ENCODE measurements at places on chromosomes 2 and 18. TPM values are rescaled to one million over a fixed set of nuclear protein-coding genes. Genes with fewer than 3 reads are reported as not detected.

Gene SLC4A5
- total RNA-seq, result 0.30 TPM

Gene HEATR5B
- 20.2 TPM for total RNA-seq

Gene TCF7L1
- total RNA-seq, result 5.1 TPM

Gene ESPNL
- total RNA-seq, result 2.5 TPM

Gene NAB1
- 37.2 TPM for total RNA-seq

Gene ABHD1
- total RNA-seq, result 0.20 TPM

Gene GNLY
- total RNA-seq, result not detected

Gene ITGA4
- 53.7 TPM for total RNA-seq

Gene DRC1
- 0.07 TPM for total RNA-seq

Gene DTNB
- total RNA-seq, result 4.8 TPM

Gene LHCGR
- total RNA-seq, result not detected

Gene CPO
- total RNA-seq, result not detected

Gene CYTIP
- 5.5 TPM for total RNA-seq

Gene ORC4
- total RNA-seq, result 30.9 TPM

Gene CGREF1
- 40.8 TPM for total RNA-seq

Gene FSHR
- not detected for total RNA-seq

Gene PPP1R7
- 29.0 TPM for total RNA-seq

Gene LYPD1
- 12.8 TPM for total RNA-seq

Gene CNTNAP5
- not detected for total RNA-seq

Gene C2orf72
- 6.3 TPM for total RNA-seq

Gene PROC
- total RNA-seq, result 0.26 TPM

Gene ALMS1
- total RNA-seq, result 19.7 TPM
